Activated effector memory CD4-positive, alpha-beta T cell treated with anti-CD3 and anti-CD28 coated beads, Interleukin-2, amount 50 U/mL, for 16 hours (primary cell): ENCODE measurements at places on chromosomes 4 and X.

DNA sequence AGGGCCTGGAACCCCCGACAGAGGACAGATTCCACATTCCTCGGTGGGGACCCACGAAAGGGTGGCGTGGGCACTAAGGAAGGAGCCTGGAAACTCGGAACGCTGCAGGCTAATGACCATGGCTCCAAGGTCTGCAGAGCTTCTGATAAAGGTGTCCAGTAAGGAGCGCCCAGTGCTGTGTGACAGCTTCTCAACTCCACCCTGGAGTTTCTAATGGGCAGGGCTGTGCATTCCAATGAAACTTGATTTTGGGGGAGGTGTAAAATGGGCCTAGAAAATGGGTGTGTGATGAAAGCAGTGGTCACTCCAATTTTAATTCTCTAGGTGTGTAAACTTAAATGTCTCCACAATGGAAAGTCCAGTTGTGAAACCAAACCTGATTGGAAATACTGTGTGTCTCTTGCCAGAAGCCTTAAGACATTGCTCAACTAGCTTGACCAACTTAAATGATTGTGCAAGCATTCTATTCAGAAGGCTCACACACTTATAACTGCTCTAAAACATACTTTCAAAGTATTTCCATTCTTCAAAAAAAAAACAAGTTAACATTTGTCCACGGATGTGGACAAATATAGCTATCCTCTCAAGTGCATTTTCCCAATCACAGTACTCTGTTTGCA, 52.1 kb downstream of the XAGE2 start:
- no peak for DNase-seq

DNA sequence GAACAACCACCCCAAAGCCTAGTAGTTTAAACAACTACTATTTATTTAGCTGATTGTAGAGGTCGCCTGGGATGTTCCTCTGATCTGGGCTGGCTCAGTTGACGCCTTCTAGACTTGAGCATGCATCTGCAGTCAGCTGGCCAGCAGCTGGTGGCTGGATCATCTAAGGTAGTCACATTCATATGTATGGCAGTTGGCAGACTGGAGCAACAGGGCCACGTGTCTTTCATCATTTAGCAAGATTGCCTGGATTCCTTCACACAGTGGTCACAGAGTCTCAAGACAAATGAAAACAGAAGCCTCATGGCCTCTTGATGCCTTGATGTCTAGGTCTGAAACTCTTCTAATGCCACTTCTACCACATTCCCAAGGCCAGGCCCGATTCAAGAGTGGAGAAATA, 220.6 kb upstream of the S100G start:
- DNase-seq = no peak

- DNase-seq = no peak
These were observed 72.2 kb downstream of the ANAPC4 start for GRCh38 chr4:25449270-25449669.

DNA sequence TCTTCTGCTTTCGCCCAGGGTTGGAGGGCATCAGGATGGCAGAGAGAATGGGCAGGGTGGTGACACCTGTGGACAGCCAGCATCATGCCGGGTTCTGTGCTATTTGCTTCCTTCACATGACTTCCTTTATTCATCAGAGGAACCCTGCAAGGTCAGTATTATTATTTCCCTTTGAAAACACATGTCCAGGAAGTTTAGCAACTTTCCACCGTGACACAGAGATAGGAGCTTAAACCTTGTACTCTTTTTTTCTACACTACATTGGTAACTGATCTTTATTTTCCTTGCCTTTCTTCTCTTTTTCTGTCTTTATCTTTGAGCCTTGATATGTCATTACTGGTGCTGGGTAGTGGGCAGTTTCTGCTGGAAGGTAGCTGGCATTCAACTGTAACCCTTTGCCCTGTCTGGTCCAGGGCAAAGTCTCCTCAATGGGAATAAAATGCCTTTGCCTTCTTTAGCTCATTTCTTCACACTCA, 5.0 kb upstream of the MGST2 start:
- DNase-seq = no peak

DNA sequence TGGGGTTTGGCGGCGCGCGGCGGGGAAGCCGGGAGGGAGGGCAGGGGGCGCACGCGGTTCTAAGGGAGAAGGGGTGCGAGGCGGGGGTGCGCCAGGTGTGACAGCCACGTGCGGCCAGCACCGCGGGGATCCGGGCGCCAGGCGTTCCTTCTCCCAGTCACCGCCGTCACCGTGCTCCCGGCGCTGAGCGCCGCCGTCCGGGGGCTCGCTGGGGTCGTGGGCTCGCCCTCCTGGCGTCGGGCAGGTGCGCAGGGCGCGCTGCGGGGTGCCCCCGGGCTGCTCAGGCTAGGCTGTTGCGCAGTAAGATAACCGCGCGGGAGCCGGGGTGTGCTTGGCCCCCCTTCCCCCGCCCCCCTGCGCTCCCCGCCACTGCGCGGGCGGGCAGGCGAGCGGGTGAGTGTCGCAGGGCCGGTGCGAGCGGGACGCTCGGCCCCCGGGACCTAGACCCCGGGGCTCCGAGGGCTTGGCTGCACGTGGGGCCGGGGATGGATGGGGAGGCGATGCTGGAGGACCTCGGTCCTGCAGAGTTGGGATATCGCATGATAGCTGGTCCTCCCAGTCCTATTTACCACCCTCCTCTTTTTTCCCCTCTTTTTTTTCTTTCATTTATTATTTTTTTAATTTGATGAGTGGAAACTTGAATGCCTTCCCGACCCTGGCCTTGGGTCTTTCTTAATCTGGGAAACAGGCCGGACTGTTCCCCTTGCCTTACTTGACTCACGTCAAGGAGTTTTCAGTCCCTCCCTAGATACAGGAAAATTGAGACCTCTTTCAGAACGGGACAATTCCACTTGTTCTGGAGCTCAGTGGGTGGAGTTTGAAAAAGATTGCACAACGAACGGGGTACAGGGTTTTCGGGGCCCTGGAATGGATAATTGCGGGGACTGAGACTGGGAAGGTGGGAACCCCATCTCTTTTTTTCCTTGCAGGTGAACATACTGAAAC, 797 bp downstream of the TXLNG start:
- DNase-seq = peak; percentile 79

DNA sequence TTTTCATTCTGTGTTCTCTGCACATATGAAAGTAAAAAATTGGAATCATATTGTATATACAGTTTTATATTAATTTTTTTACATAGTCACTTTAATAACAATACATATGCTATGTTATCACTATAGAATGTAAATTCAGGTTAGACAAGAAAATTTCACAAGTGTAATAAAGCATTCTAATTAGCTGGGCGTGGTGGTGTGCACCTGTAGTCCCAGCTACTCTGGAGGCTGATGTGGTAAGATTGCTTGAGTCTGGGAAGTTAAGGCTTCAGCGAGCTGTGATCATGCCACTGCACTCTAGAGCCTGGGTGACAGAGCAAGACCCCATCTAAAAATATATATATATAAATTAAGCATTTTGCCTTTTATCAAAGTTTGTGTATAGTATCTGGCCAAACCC, 95.7 kb downstream of the ANXA3 start:
- DNase-seq = no peak

DNA sequence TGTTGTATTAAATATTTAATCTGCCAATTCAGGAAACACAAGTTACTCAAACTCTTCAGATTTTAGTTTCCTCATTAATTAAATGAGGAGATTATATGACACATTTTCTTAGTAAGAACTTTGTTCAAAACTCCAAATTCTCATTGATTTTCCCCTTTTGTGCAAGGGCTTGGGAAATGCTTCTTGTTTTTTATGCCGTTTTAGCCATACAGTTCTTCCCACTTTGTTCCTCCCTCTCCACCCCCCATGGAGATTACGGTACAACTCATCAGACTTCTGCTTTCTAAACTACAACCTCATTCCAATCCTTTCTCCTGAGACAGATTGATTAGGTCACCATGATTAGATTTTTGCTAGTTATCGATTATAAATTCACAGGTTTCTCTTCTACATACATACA, 10.9 kb upstream of the BBS7 start:
- no peak for DNase-seq

DNA sequence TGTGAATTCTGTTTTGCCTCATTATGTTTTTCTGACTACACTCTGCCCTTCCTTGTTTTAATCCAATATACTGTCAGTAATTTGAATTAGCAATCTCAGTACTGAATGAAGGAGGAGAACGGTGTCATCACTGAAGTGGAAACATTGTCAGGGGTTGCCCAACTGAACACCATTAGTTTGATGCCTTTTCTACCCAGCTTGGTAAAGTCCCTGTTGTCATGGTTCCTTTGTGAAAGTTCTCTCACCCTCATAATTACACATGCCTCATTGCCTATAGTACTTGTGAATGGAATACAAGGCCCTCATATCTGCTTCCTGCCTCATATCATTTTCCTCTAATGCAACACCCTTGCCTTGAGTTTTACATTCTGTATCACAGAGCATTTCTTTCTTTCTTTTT, 76.9 kb downstream of the RRAGB start:
- no peak for DNase-seq

- DNase-seq = no peak
These were observed 88.2 kb upstream of the CAMK2D start for GRCh38 chr4:113849771-113850170.

- DNase-seq = no peak
These were observed 193.9 kb downstream of the LARP7 start for GRCh38 chr4:112830753-112831386.

DNA sequence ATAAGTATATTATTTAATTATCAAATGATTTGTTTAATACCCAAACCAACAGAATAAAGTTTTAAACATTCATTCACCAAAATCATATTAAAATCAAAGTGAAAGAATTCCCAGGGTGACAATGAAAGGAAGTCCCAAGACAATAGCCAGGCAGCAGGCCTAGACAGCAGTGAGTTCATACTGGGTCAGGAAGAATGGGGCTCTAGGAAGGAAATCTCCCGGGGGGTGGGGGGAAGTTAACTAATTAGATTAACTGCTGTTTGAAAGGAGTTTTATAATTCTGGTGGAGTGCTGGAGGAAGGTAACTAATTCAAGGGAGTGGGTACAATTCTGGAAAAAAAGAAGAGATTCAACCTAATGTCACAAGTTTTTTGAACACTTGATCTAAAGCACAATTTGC, 104.1 kb downstream of the ZAR1 start:
- DNase-seq = no peak

- no peak for DNase-seq
These were observed 190.4 kb downstream of the GABRB1 start for GRCh38 chr4:47221721-47222120.

- DNase-seq = no peak
These were observed 50.8 kb upstream of the TXK start for GRCh38 chr4:48184882-48185281.

DNA sequence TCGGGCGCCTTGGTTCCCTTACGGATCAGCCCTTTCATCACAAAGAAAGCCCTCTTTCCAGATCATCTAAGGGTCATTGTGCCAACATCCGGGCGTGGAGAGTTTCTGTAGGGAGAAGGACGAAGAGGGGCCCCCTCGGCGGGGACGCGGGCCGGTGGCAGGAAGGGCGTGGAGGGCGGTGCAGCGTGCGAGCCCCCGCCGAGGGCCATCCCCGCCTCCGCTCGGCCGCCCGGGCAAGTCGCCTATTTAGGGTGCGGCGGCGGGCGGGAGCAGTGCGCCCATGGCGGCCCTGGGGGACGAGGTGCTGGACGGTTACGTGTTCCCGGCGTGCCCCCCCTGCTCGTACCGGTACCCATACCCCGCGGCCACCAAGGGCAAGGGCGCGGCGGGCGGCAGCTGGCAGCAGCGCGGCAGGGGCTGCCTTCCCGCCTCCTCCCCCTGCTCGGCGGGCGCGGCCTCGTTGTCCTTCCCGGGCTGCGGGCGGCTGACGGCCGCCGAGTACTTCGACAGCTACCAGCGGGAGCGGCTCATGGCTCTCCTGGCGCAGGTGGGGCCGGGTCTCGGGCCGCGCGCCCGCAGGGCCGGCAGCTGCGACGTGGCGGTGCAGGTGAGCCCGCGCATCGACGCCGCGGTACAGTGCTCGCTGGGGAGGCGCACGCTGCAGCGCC, at the start of gene ZAR1:
TSS of gene ZAR1 (plus strand) at position 241 of the 668 bp plus-strand sequence. CDS start at position 281, 40 bp downstream.
- DNase-seq = no peak
